Mesendoderm (in vitro differentiated cells): ENCODE measurements at places on chromosomes 12 and 14.

DNA sequence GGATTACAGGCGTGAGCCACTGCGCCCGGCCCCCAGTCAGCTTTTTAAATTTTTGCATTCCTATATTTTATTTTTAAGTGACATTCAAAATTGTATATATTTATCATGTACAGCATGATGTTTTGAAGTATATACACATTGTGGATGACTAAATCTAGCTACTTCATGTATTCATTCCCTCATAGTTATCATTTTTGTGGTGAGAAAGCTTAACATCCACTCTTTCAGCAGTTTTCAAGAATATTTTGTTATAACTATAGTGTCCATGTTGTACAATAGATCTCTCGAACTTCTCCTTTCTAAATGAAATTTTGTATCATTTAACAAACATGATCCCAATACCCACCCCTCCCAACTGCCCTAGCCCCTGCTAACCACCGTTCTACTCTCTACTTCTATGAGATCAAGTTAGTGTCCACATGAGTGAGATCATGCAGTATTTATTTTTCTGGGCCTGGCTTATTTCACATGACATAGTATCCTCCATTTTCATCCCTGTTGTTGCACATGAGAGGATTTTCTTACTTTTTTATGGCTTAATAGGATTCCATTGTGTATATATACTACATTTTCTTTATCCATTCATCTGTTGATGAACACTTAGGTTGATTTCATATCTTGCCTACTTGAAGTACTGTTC, 8.8 kb upstream of the HEBP1 start:
- no peak for DNase-seq

- DNase-seq, result no peak
These were observed 18.8 kb upstream of the SLCO1A2 start for GRCh38 chr12:21353487-21353886.

DNA sequence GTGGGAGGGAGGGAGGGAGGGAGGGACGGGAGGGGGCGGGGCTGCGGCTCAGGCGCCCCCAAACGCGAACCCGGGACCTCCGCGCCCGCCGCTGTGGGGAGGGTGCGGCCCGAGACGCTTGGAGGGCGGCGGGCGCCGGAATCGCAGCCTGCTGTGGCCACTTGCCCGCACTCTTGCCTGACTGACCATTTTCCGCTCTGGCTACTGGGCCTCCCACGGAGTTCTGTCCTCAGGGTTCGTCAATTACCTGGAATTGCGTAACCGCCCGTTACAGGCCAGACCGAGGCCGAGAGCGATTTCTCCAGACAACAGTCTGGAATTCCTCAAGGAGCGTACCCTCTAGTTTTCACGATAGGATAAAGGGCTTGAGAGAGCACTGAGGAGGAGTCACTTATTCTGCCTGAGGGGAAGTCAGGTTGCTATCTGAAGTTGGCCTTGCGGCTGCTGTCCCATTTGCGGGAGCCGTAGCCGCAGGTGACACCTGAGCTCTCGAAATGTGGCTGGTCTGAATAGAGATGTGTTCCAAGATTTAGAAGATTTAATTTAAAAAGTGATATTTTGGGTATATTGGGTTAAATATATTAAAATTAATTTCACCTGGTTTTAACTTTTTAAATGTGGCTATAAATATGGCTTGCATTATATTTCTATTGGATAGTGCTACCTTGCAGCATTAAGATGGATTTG, 446 bp upstream of the ZNF641 start:
- peak; percentile 89 for DNase-seq

GRCh38 chr14:75833326-75834020, 148.3 kb downstream of the TGFB3 start:
- no peak for DNase-seq

DNA sequence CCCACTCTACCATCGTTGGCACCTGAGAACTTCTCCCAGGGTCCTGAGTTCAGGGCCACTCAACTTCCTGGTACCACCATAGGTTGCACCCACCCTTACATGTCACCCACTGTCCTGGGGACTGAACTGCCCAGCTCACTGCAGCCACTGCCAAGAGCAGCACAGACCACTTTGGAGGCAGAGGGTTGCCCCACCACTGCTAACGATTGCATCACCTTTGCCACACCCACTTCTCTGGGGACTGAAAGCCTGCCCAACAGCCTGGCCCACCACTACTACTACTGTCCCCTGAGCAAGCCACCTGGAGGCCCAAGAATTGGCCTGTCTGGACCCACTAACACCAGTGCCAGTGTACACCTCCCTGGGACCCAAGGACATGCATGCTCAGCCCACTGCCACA, 27.6 kb downstream of the CACNA2D4 start:
- no peak for DNase-seq

- DNase-seq, result no peak
These were observed 52.2 kb upstream of the DIO3 start for GRCh38 chr14:101508948-101509729.

GRCh38 chr12:130831876-130832405, 7.1 kb downstream of the STX2 start:
- DNase-seq, result no peak

DNA sequence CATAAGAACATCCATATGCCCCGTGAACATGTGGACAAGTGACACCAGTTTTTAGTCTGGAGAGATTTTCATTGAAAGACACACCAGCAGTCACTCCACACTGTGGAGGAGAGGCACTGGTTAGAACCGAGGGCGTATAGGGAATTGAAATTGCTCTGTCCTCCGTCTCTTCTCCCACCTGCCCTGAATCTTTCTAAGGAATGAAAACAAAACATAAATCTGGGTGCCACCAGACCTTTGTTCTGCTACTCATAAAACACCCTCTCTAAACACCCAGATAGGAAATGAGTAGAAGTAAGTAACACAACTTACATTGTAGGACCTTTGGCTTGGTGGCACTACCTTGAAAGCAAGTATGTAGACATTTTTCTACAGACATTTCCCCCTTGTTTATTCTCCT, 37.1 kb upstream of the STON2 start:
- no peak for DNase-seq

DNA sequence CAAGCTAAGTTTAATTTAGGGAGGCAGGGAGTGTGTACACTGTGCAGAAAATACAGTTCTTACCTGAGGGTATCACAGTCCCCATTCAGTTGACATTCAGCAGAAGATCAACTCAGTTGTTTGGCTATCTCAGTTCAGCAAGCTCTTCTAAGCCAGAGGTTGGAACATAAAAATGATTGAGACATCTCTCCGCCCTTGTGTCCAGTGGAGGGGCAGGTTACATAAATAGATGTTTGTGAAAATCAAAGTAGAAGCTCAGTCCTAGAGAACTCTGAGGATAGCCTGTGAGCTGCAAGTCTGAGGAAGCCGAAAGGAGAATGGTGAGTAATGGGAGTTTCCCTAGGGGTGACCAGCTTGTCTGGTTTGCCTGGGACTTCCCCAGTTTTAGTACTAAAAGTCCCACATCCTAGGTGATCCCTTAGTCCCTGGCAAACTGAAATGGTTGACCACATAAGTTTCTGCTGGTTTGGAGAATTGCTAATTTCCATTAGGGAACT, 251.4 kb upstream of the ATP2B1 start:
- DNase-seq, result no peak

- no peak for DNase-seq
These were observed 26.8 kb downstream of the RIC8B start for GRCh38 chr12:106801167-106801708.

DNA sequence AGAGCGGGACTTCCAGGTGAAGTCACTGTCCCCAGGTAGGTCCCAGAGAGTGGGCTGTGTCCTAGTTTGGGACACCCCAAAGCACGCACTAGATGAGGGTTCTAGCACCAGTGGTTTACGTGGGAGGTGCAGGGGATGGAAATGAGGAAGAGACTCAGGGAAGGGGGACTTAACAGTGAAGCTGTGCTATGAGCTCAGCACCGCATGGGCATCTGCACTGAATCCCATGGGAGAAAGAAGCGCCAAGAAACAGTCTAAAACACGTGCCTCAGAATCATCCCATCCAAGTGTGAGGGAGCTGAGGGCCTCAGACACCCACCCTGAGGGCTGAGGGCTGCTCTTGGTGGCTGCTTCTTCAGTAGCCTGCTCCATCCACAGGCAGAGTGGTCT, 71.5 kb upstream of the ZFP36L1 start:
- DNase-seq, result no peak

GRCh38 chr12:46390304-46390703, 17.7 kb upstream of the SLC38A2 start:
- no peak for DNase-seq

DNA sequence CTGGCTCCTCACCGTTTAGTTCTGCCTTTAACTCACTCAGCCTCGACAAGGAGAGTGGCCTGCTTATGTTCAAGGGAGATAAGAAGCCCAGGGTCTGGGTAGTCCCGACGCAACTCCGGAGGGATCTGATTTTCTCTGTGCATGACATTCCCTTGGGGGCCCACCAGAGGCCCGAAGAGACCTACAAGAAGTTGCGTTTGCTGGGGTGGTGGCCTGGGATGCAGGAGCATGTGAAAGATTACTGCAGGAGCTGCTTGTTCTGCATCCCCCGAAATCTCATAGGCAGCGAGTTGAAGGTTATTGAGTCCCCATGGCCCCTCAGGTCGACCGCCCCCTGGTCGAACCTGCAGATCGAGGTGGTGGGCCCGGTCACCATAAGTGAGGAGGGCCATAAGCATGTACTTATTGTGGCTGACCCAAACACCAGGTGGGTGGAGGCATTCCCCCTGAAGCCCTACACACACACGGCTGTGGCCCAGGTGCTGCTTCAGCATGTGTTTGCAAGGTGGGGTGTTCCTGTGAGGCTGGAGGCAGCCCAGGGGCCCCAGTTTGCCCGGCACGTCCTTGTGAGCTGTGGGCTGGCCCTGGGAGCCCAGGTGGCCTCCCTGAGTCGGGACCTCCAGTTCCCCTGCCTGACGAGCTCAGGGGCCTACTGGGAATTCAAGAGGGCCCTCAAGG, 13.1 kb downstream of the CBLN3 start:
- DNase-seq, result no peak

GRCh38 chr14:68210729-68211299, 391.2 kb downstream of the RAD51B start:
- no peak for DNase-seq

- DNase-seq, result peak; percentile 37
These were observed 845 bp downstream of the TMEM132C start for GRCh38 chr12:128267651-128268378.

DNA sequence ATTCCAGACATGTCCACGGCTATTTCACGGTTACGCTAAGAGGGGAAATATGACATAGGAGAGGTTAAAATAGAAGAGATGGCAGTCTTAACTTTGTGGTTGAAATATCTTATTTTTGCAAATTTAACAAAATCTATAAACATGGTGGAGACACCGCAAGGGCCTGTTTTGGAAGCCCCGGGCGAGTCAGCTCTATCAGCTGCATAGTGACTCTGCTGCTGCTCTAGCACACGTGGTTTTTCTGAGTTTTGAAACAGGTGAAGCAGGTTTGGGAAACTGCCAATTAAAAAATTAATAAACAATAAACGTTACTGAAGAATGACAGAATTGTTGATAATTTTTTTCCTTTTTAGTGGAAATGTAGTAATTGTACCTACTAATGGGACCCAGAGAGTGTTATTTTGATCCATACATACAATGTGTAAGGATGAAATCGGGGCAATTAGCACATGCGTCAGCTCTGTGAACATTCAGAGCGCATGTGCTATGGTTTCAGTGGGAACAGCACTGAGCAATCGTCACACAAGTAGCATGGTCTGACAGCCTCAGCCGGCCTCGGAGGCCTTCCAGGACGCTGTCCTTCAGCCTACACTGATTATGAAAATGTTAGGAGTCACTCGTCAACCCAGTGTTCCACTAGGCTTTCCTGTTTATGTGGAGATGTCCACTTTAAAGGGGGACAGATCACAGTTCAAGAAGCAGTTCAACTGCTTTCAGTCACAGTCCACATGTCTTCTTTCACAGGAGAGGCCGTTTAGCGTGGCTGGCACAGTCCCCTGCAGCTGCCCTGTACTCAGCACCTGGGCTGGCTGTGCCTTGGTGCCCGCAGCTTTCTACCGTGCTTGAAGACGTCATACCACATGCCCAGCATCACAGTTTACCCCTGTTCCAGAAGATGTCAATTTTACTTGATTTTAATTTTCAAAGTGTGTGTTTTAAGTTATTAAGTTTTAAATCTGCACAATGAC, 51.8 kb downstream of the MOK start:
- no peak for DNase-seq

DNA sequence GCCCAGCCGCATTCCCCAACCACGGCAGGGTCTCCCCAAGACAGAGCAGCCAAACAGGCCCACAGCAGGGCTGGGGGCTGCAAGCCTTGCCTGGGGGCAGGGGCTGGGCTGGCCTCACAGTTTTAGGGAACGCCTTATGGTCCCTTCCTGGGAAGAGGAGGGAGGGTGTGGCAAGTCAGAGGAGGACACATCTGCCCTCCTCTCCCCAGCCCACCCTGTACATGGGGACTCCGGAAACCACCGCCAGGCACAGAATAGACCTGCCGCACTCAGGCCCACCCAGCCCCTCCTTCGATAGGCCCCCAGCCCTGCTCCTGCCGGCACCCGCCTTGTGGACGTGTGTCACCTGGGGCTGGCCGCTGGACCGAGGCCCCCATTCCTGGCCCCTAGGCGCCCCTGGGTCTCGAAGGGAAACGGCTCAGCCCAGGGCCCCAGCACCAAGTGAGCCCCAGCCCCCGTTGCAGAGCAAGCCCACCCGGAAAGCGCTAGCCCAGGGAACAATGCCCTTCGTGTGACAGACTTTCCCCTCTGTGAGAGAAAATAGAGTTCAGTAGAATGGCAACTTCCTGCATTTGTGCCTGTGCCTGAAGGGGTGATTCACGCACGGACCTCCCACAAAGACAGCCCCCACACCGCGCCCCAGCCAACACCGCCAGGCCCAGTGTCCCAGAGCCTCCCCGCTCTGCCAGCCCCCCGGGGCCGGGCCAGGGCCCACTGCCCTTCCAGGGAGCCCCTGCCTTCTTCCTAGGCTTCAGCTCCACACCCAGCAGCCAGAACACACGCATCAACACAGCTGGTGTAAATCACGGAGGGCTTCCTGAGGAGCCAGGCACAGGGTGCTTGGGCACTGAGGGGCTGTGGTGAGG, 12.0 kb upstream of the NUDT14 start:
- DNase-seq, result no peak

GRCh38 chr12:40325349-40325960, 100.7 kb downstream of the LRRK2 start:
- DNase-seq, result peak; percentile 75

- no peak for DNase-seq
These were observed 889.3 kb downstream of the BCL11B start for GRCh38 chr14:98382662-98383061.

DNA sequence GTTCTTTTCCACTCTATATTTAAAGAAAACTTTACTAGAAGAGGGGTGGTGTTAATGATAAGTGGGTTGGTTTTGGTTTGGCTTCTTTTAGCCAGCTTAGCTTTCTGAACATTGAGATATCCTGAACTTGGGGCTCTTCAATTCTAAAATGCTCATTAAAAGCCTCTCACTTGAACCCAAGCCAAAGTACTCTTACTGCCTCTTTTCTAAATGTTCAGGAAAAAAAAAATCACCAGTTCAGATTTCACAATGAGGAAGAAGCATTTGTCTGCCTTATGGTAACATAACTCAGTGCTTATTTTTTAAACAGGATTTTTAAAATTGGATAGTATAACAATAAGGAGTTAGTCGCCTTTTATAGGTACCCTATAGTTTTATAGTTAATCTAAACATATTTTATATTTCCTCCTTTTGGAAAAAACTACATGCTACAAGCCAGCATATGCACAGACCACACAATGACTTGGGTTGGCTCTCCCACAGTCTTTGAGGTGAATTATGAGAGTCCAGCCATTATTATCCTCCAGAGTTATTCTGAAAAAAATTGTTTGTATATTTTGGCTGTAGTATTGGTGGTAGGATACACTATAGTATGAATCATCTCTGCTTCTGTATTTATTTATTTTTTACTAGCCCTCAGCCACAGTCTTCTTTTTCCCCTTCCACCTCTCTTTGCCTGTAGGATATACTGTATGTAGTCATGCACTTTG, 195.5 kb upstream of the TMPO start:
- DNase-seq, result no peak
